ENCODE measurements at places on chromosomes 12 and 14. TPM values are rescaled to one million over a fixed set of nuclear protein-coding genes. Genes with fewer than 3 reads are reported as not detected.

The KRT77 gene
- not detected for total RNA-seq

The TRIM9 gene
- not detected for total RNA-seq

The ATXN2 gene
- 83.4 TPM for total RNA-seq

The MYH6 gene
- total RNA-seq = not detected

The CCDC177 gene
- total RNA-seq = not detected

The RAB15 gene
- total RNA-seq = 26.7 TPM

The LRRC9 gene
- total RNA-seq = not detected

The ACSS3 gene
- 0.53 TPM for total RNA-seq

The SCNN1A gene
- 0.18 TPM for total RNA-seq

The PRKCH gene
- total RNA-seq = 101 TPM

The CEBPE gene
- total RNA-seq = not detected

The NID2 gene
- 56.7 TPM for total RNA-seq

The BATF gene
- total RNA-seq = not detected

The COCH gene
- total RNA-seq = 1.9 TPM

The BAZ1A gene
- total RNA-seq = 52.1 TPM

The ENDOU gene
- not detected for total RNA-seq

The TMEM253 gene
- total RNA-seq = not detected

The PRIMA1 gene
- not detected for total RNA-seq

Data from endothelial cell of umbilical vein (primary cell).